HT1080 (cell line): ENCODE measurements at places on chromosomes 2 and 18.
A peak's percentile ranks its signal among the peaks of the same experiment; 100 is the strongest.

- no peak for DNase-seq
These were observed 13.3 kb upstream of the DUSP2 start for GRCh38 chr2:96158554-96158940.

DNA sequence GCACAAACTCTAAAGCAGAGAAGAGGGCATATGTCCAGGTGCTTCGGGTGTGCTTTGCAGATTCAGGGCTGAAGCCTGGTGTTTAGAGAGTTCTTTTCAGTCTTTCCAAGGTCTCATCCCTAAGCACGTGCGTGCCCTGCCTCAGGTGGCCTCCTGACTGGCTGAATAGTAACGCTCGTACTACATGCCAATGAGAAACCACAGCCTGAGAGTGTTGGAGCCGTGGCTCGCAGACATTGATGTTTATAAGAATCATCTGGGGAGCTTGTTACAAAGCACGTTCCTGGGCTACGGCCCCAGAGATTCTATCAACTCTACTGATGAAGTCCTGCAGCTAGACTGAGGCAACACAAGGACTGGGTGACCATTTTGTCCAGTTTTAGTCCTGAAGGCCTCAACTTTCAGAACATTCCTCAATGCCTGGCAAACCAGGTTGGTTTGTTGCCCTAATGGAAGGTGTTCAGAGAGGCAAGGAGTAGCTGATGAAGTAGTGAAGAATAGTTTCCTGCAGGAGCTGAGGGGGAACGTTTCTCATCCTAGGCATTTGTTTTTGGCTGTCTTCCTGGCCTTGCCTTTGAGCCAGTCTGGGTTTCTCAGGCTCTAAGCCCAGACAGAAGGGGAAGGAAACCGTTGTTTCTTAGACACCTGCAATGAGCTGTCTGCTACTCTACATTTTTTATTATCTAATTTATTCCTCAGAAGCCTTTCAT, 31.5 kb upstream of the HAAO start:
- DNase-seq = no peak

- DNase-seq = no peak
These were observed 103.3 kb downstream of the AOX1 start for GRCh38 chr2:200689115-200689514.

- DNase-seq = no peak
These were observed 59.9 kb downstream of the MDH1 start for GRCh38 chr2:63648632-63649031.

DNA sequence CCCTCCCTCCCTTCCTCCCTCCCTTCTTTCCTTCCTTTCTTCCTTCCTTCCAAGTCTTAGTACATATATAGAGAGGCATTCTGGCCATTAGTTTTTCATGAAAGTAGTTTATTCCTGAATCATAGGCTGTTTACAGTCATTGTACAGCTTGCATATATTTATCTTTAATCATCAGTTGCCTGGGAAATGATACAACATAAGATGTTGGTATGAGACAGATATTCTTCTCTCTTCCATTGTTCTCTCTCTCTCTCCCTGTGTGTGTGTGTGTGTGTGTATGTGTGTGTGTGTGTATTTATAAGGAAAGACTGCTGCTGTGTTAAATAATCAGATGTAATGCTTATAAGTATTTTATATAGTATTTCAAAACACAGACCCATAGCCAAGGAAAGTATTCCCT, 289.8 kb upstream of the UBE2E3 start:
- no peak for DNase-seq

DNA sequence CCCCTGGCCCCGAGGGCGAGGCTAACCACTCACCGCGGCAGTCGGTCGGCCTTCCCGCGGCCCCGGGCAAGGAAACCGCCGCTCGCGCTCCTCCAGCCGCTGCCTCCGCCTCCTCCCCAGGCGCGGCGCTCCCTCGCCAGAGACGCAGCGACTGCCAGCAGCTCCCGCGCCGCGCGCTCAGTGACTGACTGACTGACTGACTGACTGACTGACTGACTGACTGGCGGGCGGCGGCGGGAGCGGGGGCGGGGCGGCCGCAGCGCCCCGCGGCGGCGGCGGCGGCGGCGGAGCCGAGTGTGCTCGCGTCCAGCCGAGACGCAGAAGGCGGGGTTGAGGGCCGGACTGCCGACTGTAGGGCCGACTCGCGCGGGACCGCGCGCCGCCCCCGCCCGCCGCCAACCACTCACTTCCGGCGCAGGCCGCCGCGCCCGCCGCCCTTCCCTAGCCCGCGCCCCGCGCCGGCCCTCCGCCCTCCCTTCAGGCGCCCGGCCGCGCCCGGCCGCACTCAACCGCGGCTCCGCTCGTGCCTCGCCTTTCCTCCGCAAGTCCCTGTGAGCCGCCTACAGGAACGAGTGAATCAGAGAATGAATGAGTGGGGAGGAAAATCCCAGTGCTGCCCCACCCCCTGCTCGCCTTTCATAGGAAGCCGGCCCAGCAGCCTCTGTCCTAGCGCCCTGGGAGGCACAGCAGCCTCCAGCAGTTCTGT, at the start of gene RAPH1:
Gene RAPH1, minus strand, starts transcription at position 224 of the 706 bp plus-strand sequence. CDS start 39,948 bp downstream, outside the sequence.
- DNase-seq = peak; percentile 88

- DNase-seq = peak; percentile 49
These were observed at the start of gene RSAD2 for GRCh38 chr2:6877402-6878304. Gene RSAD2 (plus strand): TSS chr2:6877777. CDS start chr2:6877801, 24 bp downstream.

- no peak for DNase-seq
These were observed 315.8 kb upstream of the POU3F3 start for GRCh38 chr2:104538077-104538476.

- DNase-seq = no peak
These were observed 24.5 kb upstream of the PEX13 start for GRCh38 chr2:60992985-60993392.
